ENCODE measurements at places on chromosomes 2 and 18. TPM values are rescaled to one million over a fixed set of nuclear protein-coding genes. Genes with fewer than 3 reads are reported as not detected.

PLEKHM3 gene
- 16.0 TPM for total RNA-seq

MITD1 gene
- total RNA-seq: 11.5 TPM

DNAJC27 gene
- 13.1 TPM for total RNA-seq

CTAGE1 gene
- not detected for total RNA-seq

B3GNT7 gene
- total RNA-seq: 20.4 TPM

Measured in heart right ventricle (tissue), 16 donors.